Mesendoderm (in vitro differentiated cells): ENCODE measurements at places on chromosomes 16 and 17.

- no peak for DNase-seq
Measured at GRCh38 chr17:38727736-38728135, 2.4 kb upstream of the CISD3 start.

- no peak for DNase-seq
Measured at GRCh38 chr16:75106351-75107274, 10.0 kb downstream of the LDHD start.

- DNase-seq, result no peak
Measured at GRCh38 chr16:63922560-63922959, 1199.3 kb downstream of the CDH11 start.

GRCh38 chr17:39231591-39232551 is 6.1 kb upstream of the STAC2 start:
- DNase-seq, result peak; percentile 70

DNA sequence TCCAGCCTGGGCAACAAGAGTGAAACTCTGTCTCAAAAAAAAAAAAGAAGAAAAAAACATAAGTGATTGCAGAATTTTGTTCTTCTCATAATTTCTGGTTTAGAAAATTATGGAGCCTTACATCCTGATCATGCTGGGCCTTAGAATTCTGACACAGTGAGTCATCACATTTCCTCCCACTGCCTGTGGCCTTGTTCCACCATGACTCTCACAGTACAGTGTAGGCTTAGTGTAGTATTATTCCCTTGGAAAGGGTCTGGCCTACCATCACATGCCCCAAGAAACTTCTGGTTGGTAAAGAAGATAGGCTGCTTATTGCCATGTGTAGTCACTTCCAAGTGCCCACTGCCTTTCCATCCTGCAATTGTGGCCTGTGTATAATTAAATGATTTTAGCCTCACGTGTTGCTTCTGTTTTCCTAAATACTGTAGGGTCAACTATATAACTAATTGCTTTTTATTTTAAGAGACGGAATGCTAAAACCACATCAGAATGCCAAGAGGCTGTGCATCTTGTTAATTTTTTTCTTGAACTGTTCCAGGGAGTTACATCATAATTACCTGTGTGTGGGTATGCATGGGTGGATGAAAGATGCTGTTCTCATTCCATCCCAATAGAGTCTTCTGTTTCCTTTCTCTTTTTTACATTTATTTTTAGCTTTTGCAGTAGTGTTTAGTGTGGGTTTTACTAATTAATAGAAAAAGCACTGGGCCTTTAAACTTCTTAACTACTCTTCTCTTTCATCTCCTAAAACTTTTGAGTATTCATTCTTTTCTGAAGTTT is 25.9 kb downstream of the OGFOD1 start:
- peak; percentile 50 for DNase-seq

DNA sequence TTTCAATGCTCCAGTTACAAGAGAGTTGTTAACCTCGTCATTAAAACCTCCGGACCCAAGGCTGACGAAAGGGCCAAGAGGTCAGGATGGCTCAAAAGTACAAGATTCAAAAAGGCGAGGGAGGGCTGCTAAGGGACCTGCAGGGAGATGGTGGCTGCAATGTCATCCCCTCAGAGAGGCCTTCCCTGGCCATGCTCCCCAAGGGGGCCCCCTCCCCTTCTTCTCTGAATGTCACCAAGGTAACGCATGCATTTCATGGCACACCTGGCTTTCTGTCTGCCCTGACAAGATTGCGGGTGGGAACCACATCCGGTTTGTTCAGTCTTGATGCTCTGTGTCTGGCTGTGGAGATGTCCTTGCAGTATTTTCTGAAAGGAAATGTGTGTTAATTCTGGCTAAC is 89.9 kb downstream of the C16orf78 start:
- DNase-seq, result no peak

GRCh38 chr16:68372381-68372720 is 61.5 kb downstream of the PRMT7 start:
- DNase-seq, result no peak

- no peak for DNase-seq
Measured at GRCh38 chr16:5018793-5019192, 14.9 kb downstream of the NAGPA start.

DNA sequence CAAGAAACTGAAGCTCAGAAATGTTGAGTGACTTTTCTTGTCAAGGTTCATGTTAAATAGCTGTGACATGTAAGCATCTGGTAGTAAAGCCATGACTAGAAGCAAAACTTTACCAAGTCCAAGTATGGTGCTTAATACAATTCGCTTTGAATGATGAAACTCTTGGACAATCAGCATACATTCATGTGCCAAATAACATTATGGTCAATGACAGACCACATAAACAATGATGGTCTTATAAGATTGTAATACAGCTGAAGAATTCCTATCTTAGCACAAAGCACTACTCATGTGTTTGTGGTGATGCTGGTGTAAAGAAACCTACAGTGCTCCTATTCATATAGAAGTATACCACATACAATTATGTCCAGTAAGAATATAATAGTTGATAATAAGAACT is 97.1 kb upstream of the RPRML start:
- DNase-seq, result no peak

DNA sequence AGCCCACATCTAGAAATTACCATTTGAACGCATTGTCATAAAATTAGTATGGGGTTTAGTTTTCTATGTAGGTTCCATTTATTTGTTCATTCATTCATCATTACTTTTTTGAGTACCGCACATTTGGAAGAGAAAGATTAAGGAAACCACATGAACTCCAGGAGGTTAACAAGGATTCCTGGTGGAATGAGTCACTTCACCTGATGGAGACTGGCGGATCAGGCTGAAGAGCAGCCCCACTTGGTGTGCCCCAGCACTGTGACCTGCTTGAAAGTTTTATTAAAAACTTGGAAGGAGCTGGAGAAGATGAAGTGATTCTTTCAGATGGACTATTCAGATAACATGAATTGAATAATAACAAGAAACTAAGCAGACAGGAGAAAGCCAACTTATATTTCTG is 293.6 kb upstream of the CDH11 start:
- peak; percentile 10 for DNase-seq

- DNase-seq, result no peak
Measured at GRCh38 chr16:30600215-30600614, 10.0 kb downstream of the ZNF689 start.

- DNase-seq, result no peak
Measured at GRCh38 chr16:86584071-86584685, 5.8 kb downstream of the FOXL1 start.

DNA sequence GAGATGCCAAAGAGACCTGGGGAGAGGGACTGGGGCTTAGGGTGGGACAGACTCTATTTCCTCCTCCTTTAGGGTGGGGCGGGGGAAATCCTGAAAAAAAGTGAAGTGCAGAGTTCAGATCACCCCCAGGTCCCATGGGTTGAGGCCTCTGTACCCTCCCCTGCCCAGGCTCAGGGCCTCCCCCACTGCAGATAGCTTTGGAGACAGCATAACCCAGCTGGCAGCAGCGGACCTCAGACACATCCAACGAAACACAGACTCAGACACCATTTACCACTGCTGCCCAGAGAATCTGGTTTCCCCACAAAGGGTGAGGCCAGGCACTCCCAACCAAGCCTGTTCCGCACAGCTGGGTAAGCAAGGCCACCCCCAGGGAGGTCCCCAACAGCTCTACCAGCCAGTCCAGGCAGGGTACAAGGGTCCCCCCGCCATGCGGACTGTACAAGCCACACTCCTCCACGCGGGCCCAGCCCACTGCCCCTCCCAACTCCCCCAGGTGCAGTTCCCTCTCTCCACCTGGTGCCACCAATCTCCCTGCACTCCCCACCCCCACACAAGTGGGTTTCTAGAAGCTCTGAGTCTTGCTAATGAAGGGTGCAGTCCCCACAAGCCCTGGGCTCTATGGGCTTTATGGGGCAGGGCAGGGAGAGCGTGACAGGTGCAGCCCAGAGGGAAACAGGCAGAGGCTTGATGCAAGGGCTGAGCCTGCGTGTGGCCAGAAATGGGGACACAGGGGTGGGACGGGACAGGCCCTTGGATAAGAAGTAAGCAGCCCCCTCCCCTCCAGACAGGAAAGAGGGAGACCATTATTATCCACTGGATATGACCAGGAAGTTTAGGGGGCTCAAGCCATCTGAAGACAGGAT is 8.9 kb downstream of the RHBDF2 start:
- no peak for DNase-seq

DNA sequence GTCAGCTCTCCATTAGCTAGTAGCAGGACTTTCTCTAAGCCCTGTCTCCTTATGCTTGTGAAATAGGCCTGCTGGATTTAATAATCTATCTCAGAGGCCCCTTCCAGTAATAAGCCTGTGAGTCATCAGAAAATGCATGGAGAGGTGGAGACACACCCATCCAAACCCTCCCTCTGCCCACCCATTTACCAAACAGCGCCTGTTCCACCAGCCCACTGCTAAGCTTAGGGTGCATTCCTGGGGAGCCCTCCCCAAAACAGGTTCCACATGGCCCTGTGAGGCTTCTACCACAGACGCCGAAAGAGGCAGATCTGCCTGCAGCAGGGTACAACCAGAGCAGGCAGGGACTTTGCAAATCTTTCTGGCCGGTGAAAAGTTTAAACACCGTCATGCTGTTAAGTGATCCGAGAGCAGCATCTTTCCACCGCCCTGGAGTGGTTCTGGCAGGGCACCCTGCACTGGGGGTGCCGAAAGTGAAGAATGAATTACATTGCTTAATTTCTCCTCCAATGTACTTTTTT is 99.3 kb downstream of the GAS7 start:
- no peak for DNase-seq

- DNase-seq, result peak; percentile 13
Measured at GRCh38 chr16:19809121-19809635, 75.5 kb downstream of the GPRC5B start.

DNA sequence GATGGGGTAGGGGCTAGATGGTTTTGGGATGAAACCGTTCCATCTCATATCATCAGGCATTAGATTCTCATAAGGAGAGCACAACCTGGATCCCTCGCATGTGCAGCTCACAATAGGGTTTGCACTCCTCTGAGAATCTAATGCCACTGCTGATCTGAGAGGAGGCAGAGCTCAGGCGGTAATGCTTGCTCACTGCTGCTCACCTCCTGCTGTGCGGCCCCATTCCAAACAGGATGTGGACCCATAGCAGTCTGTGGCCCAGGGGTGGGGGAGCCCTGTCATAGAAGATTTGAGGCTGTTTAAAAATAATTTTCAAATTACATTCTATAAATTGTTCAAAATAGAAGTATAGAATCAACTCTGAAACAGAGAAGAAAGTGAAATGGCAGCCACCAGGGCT is 50.8 kb downstream of the PHKB start:
- DNase-seq, result peak; percentile 17
